ENCODE measurements at places on chromosomes 5 and 9. TPM values are rescaled to one million over a fixed set of nuclear protein-coding genes. Genes with fewer than 3 reads are reported as not detected.
A peak's percentile ranks its signal among the peaks of the same experiment; 100 is the strongest.

DNA sequence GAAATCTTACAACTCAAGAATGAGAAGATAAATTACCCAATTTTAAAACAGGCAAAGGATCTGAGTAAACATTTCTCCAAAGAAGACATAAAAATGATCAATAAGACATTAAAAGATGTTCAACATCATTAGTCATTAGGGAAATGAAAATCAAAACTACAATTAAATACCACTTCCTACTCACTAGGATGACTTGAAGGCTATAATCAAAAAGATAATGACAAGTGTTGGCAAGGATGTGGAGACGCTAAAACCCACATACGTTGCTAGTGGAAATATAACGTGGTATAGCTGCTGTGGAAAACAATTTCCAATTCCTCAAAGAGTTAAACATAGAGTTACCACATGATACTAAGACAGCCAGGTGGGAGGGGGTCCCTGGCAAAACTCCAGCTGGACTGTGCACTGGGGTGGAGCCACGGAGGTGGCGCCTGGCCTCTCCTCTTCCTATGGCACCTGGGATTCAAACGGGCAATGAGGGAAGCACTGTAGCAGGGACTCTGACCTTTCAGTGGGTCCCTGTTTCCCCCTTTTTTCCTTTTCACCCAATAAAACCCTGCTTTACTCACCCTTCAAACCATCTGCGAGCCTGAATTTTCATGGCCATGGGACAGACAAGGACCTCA, 5.9 kb downstream of the ARSB start:
- no peaks in the 10 kb centered on the region for H3K36me3 ChIP-seq
- H3K27ac ChIP-seq = no peak overlapping the region
- no peaks in the 10 kb centered on the region for H3K27me3 ChIP-seq
- peaks cover 7% of the 10 kb centered on the region for H3K4me1 ChIP-seq
- DNase-seq = no peak

- no peaks in the 10 kb centered on the region for H3K27me3 ChIP-seq
- no peaks in the 10 kb centered on the region for H3K4me1 ChIP-seq
- H3K4me3 ChIP-seq = no peak overlapping the region
- DNase-seq = peak; percentile 59
Measured at GRCh38 chr5:180605554-180606214, 14.4 kb upstream of the SCGB3A1 start.

Gene ANKRD31
- total RNA-seq = 0.61 TPM

Gene MED7
- total RNA-seq = 17.0 TPM

- H3K4me1 ChIP-seq = no peaks in the 10 kb centered on the region
- no peaks in the 10 kb centered on the region for H3K36me3 ChIP-seq
- H3K27me3 ChIP-seq = no peaks in the 10 kb centered on the region
- H3K4me3 ChIP-seq = no peak overlapping the region
Measured at GRCh38 chr5:170892196-170892595, 30.4 kb downstream of the RANBP17 start.

DNA sequence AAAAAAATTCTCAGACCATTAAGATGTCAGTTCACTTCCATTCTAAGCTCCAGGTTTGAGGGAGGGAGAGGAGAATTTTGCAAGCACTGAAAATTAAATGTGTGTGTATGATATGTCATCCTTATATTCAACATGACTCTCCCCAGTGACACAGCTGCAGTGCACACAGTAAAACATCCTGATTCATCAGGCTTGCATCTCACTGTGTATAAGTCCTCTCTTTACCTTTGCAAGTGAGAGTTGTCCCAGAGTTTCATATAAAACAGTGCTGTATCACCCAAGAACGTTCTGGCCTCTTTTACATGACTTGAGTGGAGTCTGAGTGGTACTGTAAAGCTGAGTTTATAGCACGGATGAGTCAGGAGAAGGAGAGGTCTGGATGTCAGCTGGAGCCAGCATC, 50.0 kb downstream of the DMRT2 start:
- H3K27ac ChIP-seq = no peak overlapping the region
- H3K27me3 ChIP-seq = no peaks in the 10 kb centered on the region
- no peaks in the 10 kb centered on the region for H3K36me3 ChIP-seq

DNA sequence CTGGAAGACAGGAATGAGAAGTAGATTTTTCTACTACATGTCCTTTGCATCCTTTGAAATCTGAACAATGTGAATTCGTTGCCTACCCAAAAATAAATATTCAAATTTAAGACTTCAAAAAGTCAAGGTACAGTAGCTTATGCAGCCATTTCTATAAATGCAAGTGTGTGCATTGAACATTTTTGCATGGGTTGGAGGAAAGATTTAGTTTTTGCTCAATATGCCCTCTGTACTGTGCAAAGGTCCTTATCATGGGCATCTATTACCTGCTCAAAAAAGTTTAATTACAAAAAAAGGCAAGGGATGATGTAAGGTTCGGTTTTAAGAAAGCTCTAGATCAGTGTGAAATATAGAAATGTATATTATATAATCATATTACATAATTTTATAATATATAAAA, 22.6 kb downstream of the AKNA start:
- no peaks in the 10 kb centered on the region for H3K27me3 ChIP-seq
- H3K4me3 ChIP-seq = no peak overlapping the region
- peaks cover 98% of the 10 kb centered on the region for H3K36me3 ChIP-seq
- peaks cover 47% of the 10 kb centered on the region for H3K4me1 ChIP-seq

DNA sequence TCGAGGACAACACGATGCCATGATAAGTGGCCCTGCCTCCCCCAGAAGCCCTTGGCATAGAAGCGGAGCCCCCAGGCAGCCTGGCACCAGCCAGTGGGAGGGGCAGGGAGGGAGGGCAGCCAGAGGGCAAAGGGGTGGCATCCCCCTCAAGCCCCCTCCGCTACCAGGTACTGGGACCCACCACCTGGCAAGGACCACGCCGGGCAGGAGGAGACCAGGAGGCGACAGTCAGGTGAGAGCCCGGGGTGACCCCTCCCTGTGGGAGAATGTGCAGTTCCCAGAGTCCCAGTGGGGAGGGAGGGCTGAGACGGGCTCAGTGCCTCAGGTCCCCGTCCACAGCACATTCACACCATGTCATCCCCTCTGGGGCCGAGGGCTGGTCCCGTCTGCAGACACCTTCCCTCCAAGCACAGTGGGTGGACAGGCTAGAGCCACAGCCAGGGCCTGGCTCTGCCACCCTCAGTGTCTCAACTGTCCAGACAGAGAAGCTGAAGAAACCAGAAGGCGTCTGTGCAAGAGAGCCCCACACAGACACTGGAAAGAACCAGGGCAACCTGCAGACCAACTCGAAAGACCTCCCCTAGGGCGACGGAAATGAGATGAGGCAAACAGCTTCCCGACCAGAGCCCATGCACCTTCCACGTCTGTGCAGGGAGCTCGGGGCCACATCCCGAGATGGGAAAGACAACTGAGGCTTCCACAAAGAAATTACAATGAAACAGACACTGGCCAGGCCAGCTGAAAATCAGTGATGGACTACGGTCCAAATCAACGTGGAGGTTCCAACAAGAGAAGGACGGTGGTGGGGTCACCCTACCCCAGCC, 11.1 kb downstream of the BRD3 start:
- H3K27ac ChIP-seq = no peak overlapping the region
- no peak for DNase-seq
- H3K4me1 ChIP-seq = peaks cover 29% of the 10 kb centered on the region
- H3K36me3 ChIP-seq = peaks cover 60% of the 10 kb centered on the region
- H3K4me3 ChIP-seq = no peak overlapping the region
- H3K27me3 ChIP-seq = no peaks in the 10 kb centered on the region

GRCh38 chr5:43065387-43065947, 25.3 kb upstream of the ANXA2R start:
- peak overlapping the region; percentile 100 for H3K27ac ChIP-seq
- H3K27me3 ChIP-seq = no peaks in the 10 kb centered on the region

Gene CCDC69
- total RNA-seq = 37.9 TPM

Gene IL5
- total RNA-seq = not detected

GRCh38 chr5:1119312-1119831, 7.5 kb upstream of the SLC12A7 start:
- peaks cover 7% of the 10 kb centered on the region for H3K4me1 ChIP-seq
- peak overlapping the region; percentile 72 for H3K27ac ChIP-seq
- H3K27me3 ChIP-seq = peaks cover 4% of the 10 kb centered on the region
- no peaks in the 10 kb centered on the region for H3K36me3 ChIP-seq
- no peak for DNase-seq

Gene IFNA21
- total RNA-seq = not detected

DNA sequence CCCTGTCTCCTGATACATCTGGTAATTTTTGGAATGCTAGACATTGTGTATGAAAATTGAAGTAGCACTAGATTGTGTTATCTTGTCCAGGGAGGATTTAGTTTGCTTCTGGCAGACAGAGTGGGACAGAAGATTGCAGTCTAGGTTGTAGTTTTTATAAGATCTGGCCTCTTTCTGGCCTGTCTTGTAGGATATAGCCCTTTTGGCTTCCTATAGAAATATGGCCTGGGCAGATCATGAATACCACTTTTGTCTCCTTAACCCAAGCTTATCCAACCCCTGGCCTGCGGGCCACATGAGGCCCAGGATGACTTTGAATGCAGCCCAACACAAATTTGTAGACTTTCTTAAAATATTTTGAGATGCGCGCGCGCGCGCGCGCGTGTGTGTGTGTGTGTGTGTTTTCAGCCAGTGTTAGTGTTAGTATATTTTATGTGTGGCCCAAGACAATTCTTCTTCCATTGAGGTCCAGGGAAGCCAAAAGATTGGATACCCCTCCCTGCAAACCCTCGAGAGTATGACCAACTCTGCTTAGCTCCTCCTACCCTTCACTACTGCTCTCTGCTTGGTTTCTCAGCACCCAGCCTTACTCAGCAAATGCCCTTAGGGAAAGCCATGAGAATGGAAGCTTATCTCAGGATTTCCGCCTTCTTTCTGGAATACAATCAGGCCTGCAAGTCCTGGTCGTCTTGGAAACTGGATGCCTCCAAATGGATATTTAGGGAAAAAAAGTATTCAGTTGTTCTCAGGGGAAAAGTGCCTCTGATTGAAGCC, 26.5 kb downstream of the ANKRD33B start:
- no peaks in the 10 kb centered on the region for H3K27me3 ChIP-seq
- peaks cover 3% of the 10 kb centered on the region for H3K4me1 ChIP-seq
- no peak overlapping the region for H3K27ac ChIP-seq
- no peak for DNase-seq

Gene C9orf50
- total RNA-seq = 0.05 TPM

Gene CDC25C
- total RNA-seq = 12.9 TPM

- no peaks in the 10 kb centered on the region for H3K27me3 ChIP-seq
- H3K27ac ChIP-seq = no peak overlapping the region
- H3K4me3 ChIP-seq = no peak overlapping the region
- H3K36me3 ChIP-seq = no peaks in the 10 kb centered on the region
- DNase-seq = no peak
Measured at GRCh38 chr9:130185017-130185416, 12.8 kb downstream of the NCS1 start.

Gene PLAC8L1
- total RNA-seq = 0.24 TPM

DNA sequence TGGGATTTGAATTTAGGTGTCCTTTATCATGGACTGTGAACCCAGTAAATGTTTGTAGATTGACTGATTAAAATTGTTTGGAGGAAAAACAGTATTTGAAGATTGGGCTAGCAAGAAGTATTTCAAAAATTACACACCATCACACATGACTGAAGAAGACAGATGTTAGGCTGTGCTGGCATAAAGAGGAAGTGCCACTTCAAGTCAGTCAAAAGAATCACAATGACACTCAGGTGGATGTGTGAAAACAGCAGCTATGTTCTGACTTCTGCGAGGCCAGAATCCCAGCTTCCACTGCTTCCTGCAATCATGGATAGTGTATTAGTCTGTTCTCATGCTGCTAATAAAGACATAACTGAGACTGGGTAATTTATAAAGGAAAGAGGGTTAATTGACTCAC, 393.3 kb downstream of the DMRT2 start:
- no peak overlapping the region for H3K4me3 ChIP-seq
- no peaks in the 10 kb centered on the region for H3K4me1 ChIP-seq
- no peak overlapping the region for H3K27ac ChIP-seq
- H3K36me3 ChIP-seq = no peaks in the 10 kb centered on the region
- no peak for DNase-seq

Gene PCDH12
- total RNA-seq = 3.4 TPM

DNA sequence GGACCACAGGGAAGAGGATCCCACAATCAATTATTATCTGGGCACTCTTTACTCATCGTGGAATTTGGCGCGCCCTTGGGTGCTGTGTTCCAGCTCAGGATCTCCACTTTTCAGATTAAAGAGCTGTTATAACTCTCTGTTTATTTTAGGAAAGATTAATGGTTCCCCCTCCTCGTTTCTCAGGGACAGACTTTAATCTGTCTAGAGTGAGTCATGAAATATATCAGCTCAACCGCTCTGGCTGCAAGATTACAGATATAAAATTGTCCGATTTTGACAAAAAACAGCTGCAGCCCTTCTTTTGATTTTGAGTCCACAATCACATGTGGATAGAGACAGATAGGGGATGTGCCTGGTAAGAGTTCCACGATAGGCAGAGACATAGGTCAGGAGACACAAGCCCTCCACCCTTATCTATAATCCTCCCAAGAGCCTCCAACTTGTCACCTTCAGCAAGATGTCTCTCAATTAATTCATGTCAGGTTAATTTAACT, 77.6 kb upstream of the ANKRD55 start:
- no peaks in the 10 kb centered on the region for H3K36me3 ChIP-seq
- no peaks in the 10 kb centered on the region for H3K27me3 ChIP-seq
- H3K4me3 ChIP-seq = no peak overlapping the region
- no peak for DNase-seq

Gene PLCXD3
- total RNA-seq = 0.05 TPM

DNA sequence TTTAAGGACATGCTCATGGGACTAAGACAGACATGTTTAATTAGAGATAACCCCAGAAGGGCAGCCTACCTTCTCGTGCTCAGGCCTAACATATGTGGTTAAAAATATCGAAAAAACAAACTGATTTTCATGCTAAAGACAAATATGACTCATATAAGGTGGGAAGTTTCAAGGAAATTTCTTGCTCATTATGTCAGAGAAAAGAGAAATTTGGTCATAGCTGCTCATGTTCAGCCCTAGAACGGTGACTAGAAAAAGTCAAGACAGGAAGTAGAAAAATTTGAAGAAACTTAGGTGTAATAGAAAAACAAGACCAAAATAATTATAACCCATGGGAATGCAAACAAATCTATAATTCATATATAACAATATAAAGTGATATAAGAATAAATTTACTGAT, 120.6 kb downstream of the PRDM9 start:
- H3K27ac ChIP-seq = no peak overlapping the region
- no peak overlapping the region for H3K4me3 ChIP-seq
- no peaks in the 10 kb centered on the region for H3K27me3 ChIP-seq
- no peaks in the 10 kb centered on the region for H3K4me1 ChIP-seq

DNA sequence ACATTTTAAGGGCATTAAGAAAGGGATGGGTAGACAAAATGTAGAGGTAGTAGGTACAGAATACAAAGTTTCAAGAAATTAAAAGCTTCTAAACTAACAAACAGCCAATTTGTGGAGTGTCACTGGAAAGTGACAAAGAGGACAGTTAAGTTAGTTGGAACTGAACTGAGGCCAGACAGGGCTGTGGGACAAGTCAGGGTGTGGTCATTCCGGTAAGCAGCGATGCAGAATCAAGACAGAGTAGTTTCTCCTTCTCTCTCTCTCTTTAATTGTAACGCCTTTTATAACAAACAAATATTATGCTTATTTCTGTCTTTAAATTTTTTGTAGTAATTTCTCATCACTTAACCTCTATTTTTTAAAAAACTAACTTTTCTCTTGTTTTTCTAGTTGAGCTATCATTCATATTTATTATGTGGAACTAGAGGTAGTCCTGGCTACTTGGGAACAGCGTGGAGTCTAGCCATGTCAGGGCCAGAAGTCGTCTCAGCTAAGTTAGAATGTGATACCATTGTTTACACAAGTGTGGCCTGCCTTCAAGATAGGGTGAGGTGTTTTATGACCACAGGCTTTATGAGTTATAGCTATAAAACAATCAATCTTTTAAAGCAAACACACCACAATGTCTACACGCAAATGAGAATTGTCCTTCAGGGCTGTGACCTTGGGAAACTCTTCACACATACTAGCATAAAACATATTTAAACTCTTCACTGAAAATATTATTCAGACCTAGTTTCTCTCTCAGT, 115.3 kb upstream of the CDKN2B start:
- no peak overlapping the region for H3K27ac ChIP-seq
- no peaks in the 10 kb centered on the region for H3K4me1 ChIP-seq
- no peaks in the 10 kb centered on the region for H3K27me3 ChIP-seq
- no peaks in the 10 kb centered on the region for H3K36me3 ChIP-seq
- DNase-seq = no peak
